ENCODE measurements at places on chromosomes 6 and 20.

DNA sequence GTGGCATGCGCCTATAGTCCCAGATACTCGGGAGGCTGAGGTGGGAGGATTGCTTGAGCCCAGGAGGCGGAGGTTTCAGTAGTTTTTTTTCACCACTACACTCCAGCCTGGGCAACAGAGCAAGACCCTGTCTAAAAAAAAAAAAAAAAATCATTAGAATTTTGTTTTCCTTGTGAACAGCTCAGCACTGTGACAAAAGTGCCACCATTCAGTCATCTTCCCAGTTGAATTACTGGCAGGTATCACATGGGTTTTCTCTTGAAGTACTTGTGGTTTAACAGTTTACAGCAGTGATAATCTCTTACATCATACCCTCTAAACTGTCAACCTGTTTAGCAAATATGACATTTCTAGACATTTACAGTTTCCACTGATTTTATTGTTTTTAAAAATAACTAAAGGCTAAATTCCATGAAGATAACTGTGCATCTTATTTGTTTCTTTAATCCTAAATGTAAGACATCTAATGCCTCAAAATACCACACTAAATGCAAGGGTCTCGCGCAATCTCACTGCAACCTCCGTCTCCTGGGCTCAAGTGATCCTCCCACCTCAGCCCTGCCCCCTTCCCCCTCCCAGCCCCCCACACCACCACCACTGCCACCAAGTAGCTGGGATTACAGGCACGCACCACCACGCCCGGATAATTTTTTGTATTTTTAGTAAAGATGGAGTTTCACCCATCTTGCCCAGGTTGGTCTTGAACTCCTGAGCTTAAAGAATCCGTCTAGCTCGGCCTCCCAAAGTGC is 7.0 kb downstream of the TRPC4AP start:
- H3K27me3 ChIP-seq = no peaks in the 10 kb centered on the region
- H3K36me3 ChIP-seq = peaks cover 10% of the 10 kb centered on the region
- H3K4me1 ChIP-seq = peaks cover 22% of the 10 kb centered on the region

DNA sequence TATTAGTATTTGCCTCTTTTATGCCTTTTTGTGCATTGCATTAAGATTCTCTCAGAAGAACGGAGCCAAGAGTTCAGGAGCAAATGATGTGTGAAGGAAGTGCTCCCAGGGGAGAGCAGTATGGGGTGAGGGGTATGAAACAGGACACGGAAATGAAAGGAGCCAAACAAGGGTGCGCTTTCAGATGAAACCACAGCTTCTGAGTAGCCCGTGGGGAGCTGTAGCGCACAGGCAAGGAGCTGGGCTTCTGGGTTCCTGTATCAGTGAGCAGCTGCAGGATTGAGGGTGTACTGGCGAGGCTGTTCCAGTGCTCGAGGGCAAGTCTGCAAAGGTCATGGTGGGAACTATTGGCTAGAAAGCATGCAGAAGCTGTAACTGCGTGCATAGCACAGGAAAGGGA is 25.4 kb downstream of the ANKEF1 start:
- H3K4me1 ChIP-seq = no peaks in the 10 kb centered on the region
- no peaks in the 10 kb centered on the region for H3K27me3 ChIP-seq
- no peak overlapping the region for H3K4me3 ChIP-seq
- peaks cover 13% of the 10 kb centered on the region for H3K36me3 ChIP-seq
- DNase-seq = no peak

DNA sequence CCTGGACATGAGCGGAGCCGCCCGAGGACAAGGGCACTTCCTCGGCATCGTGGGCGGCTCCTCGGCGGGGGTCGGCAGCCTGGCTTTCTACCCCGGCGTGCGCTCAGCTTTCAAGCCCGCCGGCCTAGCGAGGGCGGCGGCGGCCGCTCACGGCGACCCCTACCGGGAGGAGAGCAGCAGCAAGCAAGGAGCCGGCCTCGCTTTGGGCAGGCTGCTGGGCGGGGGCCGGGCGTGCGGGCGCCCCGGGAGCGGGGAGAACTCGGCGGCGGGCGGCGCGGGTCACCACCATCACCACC is 6.7 kb downstream of the PRDM13 start:
- H3K4me3 ChIP-seq = peak overlapping the region; percentile 2
- no peak overlapping the region for H3K27ac ChIP-seq

DNA sequence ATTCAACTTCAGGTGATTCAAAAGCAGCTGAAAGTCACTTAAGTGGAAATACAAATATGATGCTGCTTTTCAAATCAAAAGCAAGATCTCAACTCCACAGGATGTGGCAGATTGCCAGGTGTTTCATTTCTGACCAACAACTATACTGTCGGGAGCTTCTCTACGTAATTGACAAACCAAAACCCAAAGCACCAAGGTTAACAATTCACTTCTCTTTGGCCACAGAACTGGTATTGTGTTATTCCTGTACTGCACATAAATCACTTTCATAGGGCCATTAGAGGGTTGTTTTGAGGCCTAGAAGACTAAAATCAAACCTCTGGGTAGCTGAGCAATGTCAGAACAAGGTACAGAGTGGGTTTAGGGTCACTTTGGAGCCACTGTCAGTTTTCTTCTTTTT is 169.7 kb downstream of the HAO1 start:
- H3K36me3 ChIP-seq = no peaks in the 10 kb centered on the region
- H3K27ac ChIP-seq = no peak overlapping the region
- H3K27me3 ChIP-seq = no peaks in the 10 kb centered on the region
- H3K4me3 ChIP-seq = no peak overlapping the region
- DNase-seq = no peak
- no peaks in the 10 kb centered on the region for H3K4me1 ChIP-seq

- no peak overlapping the region for H3K27ac ChIP-seq
- no peak for DNase-seq
- no peaks in the 10 kb centered on the region for H3K4me1 ChIP-seq
- no peaks in the 10 kb centered on the region for H3K27me3 ChIP-seq
- H3K4me3 ChIP-seq = no peak overlapping the region
Observed at GRCh38 chr6:49516147-49516505, 16.4 kb downstream of the GLYATL3 start.

GRCh38 chr20:61459705-61460104 is 207.6 kb downstream of the CDH4 start:
- no peaks in the 10 kb centered on the region for H3K27me3 ChIP-seq
- no peak overlapping the region for H3K27ac ChIP-seq
- no peak overlapping the region for H3K4me3 ChIP-seq
- no peaks in the 10 kb centered on the region for H3K36me3 ChIP-seq

DNA sequence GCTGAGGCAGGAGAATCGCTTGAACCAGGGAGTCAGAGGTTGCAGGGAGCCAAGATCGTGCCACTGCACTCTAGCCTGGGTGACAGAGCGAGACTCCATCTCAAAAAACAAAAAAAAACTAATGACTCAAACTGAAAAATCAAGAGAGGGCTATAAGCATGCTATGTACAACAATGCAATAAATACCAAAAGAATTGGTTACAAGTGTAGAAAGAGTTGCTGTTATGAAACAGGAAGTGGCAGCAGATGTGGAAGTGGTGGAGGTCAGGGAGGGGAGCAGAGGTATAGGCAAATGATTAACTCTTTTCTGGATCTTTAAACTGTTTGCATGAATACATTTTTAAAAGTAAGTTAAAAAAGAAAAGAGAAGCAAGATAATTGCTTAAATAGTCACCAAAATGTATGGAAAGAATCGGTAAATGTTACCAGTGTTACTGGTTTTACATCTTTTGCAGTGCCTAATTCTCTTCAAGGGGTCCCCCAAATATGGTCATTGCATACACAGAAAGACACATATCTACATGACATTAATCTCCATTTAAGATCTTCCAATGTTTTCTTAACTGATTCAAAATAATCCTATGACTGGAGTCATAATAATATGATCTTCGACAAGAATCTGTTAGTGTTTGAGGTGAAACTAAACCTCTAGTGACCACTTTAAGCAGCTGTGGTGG is 15.0 kb downstream of the CALHM6 start:
- peak overlapping the region; percentile 62 for H3K27ac ChIP-seq
- H3K4me1 ChIP-seq = peaks cover 9% of the 10 kb centered on the region
- peak; percentile 11 for DNase-seq
- no peaks in the 10 kb centered on the region for H3K36me3 ChIP-seq
- no peaks in the 10 kb centered on the region for H3K27me3 ChIP-seq
- H3K4me3 ChIP-seq = peak overlapping the region; percentile 26

- no peak for DNase-seq
- no peaks in the 10 kb centered on the region for H3K4me1 ChIP-seq
- H3K36me3 ChIP-seq = no peaks in the 10 kb centered on the region
- H3K27me3 ChIP-seq = no peaks in the 10 kb centered on the region
- no peak overlapping the region for H3K27ac ChIP-seq
Observed at GRCh38 chr6:106044151-106044550, 42.0 kb upstream of the PRDM1 start.

- no peak for DNase-seq
- H3K4me3 ChIP-seq = no peak overlapping the region
- no peaks in the 10 kb centered on the region for H3K4me1 ChIP-seq
- H3K36me3 ChIP-seq = no peaks in the 10 kb centered on the region
- H3K27me3 ChIP-seq = no peaks in the 10 kb centered on the region
Observed at GRCh38 chr6:145564553-145564952, 170.8 kb downstream of the EPM2A start.

- H3K36me3 ChIP-seq = no peaks in the 10 kb centered on the region
- H3K4me1 ChIP-seq = no peaks in the 10 kb centered on the region
- no peak overlapping the region for H3K4me3 ChIP-seq
- no peak overlapping the region for H3K27ac ChIP-seq
- DNase-seq = no peak
Observed at GRCh38 chr6:18302561-18303439, 38.5 kb upstream of the DEK start.

- no peak overlapping the region for H3K4me3 ChIP-seq
- no peak for DNase-seq
- no peaks in the 10 kb centered on the region for H3K4me1 ChIP-seq
- no peaks in the 10 kb centered on the region for H3K27me3 ChIP-seq
- H3K27ac ChIP-seq = no peak overlapping the region
Observed at GRCh38 chr20:51939259-51939585, 136.9 kb upstream of the SALL4 start.

DNA sequence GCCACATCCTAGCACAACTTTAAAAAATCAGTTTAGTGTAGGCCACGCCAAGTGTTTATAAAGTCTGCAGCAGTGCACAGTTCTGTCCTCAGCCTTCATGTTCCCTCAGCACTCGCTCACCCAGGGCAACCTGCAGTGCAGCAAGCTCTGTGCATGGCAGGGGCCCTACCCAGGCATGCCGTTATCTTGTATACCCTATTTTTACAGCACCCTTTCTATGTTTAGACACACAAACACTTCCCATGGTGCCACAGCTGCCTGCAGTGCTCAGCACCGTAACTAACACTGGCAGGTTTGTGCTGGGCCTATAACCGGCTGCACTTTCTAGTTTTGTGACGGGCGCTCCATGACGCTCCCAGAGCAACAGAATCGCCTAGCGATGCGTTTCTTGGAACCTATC is 43.8 kb downstream of the ZBTB46 start:
- H3K36me3 ChIP-seq = no peaks in the 10 kb centered on the region
- no peak overlapping the region for H3K4me3 ChIP-seq
- H3K27ac ChIP-seq = no peak overlapping the region
- H3K4me1 ChIP-seq = peaks cover 11% of the 10 kb centered on the region
- peaks cover 37% of the 10 kb centered on the region for H3K27me3 ChIP-seq

GRCh38 chr6:99588618-99589289 is 17.9 kb upstream of the PRDM13 start:
- no peaks in the 10 kb centered on the region for H3K36me3 ChIP-seq
- peaks cover 35% of the 10 kb centered on the region for H3K27me3 ChIP-seq
- H3K27ac ChIP-seq = no peak overlapping the region
- H3K4me1 ChIP-seq = peaks cover 27% of the 10 kb centered on the region
- DNase-seq = peak; percentile 44

- H3K36me3 ChIP-seq = peaks cover 9% of the 10 kb centered on the region
- DNase-seq = no peak
- H3K4me3 ChIP-seq = no peak overlapping the region
Observed at GRCh38 chr6:20632696-20633095, 98.4 kb downstream of the CDKAL1 start.

DNA sequence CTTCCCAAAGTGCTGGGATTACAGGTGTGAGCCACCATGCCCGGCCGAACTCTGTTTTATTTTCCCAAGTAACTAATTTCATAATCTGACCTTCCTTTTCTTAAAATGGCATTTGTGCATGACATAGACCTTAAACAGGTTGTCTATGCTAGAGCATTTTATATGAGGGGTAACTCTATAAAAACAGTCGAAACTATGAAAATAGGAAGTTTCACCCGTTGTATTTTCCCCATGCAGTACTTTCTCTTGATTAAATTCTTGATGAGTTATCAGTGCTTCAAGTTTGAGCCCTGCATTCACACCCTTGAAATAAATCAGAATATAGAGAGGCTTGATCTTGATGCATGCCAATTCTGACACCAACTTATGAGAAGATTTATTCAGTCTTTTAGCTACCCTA is 11.7 kb downstream of the TBPL1 start:
- no peak overlapping the region for H3K27ac ChIP-seq
- no peak overlapping the region for H3K4me3 ChIP-seq
- DNase-seq = no peak
- H3K27me3 ChIP-seq = no peaks in the 10 kb centered on the region
- peaks cover 5% of the 10 kb centered on the region for H3K4me1 ChIP-seq

DNA sequence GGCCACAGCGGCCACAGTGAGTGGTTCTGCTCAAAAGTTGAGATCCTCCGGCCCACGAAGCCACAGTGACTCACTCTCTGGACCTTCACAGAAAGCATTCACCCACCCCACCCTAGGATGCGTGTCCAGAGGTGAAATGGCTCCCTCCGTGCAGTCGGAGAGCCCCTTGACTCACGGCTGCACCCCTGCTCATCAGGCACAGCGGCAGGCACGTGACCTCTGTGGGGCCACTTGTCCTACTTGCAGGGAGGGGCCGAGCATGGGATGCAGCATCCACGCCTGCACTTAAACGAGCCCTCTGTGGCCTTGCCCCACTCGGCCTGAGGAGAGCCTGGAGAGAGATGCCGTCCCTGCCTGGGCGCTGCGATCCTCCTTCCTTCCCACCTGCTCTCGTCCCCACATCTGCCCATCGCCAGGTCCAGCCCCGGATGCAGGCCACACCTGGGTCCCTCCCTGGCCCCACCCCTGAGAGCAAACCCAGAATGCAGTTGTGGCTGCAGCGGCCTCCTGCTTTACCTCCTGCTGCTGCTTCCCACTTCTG is 28.7 kb downstream of the NTSR1 start:
- no peak for DNase-seq
- no peak overlapping the region for H3K27ac ChIP-seq
- H3K4me3 ChIP-seq = no peak overlapping the region
- no peaks in the 10 kb centered on the region for H3K36me3 ChIP-seq
- H3K27me3 ChIP-seq = peaks cover 3% of the 10 kb centered on the region

- H3K4me1 ChIP-seq = no peaks in the 10 kb centered on the region
- DNase-seq = no peak
- no peak overlapping the region for H3K4me3 ChIP-seq
- H3K36me3 ChIP-seq = no peaks in the 10 kb centered on the region
- no peaks in the 10 kb centered on the region for H3K27me3 ChIP-seq
- no peak overlapping the region for H3K27ac ChIP-seq
Observed at GRCh38 chr20:59351157-59352040, 51.0 kb downstream of the EDN3 start.

DNA sequence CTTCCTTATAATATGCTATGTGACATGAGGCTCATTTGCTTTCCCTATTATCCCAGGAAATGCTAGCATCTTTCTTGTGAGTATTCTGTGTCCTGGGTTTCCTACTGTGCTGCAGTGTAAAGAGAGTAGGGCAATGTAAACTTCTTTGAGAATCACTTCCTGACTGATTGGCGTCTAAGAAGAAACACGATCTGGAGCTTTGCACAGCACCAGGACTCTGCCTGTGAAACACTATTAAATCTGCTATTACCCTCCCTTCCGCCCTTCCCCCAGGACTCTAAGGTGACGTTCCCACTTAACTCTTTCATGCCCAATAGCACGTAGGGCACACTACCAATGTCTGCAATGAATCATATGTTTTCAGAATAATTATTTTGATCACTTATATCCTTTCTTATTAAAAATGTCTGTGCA is 607.3 kb upstream of the CITED2 start:
- no peak for DNase-seq
- no peak overlapping the region for H3K27ac ChIP-seq
- H3K27me3 ChIP-seq = no peaks in the 10 kb centered on the region
- H3K36me3 ChIP-seq = no peaks in the 10 kb centered on the region
- H3K4me3 ChIP-seq = no peak overlapping the region
- H3K4me1 ChIP-seq = no peaks in the 10 kb centered on the region

Measured in T-cell (primary cell).